Endodermal cell (in vitro differentiated cells): ENCODE measurements at places on chromosomes 12 and 14. TPM values are rescaled to one million over a fixed set of nuclear protein-coding genes. Genes with fewer than 3 reads are reported as not detected.
A peak's percentile ranks its signal among the peaks of the same experiment; 100 is the strongest.

The ETFBKMT gene
- total RNA-seq, result 0.87 to 2.0 TPM (median 1.1 TPM) in 3 replicates

The RD3L gene
- not detected in 3 replicates for total RNA-seq

DNA sequence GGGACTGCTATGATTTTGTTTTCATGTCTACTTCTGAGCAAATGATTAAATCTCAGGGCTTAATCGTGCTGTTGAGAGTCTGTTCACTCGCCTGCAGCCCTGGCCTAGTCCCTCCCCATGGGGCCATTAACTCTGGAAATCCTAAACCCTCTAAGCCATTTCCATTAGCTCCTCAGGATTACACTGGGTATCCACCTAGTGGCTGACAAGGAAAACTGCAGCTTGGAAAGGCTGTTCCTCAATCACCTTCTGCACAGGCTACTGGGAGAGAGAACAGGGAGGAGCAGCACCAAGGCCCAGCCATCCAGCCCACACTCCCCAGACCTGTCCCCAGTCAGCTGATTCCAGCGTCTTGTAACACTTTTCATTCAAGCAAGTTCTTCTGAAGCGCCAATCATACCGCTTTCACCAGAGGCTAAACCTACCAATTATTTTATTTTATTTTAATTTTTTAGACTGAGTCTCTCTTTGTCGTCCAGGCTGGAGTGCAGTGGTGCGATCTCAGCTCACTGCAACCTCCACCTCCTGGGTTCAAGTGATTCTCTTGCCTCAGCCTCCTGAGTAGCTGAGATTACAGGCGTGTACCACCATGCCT lies 48.7 kb downstream of the NEUROD4 start:
- peak; percentile 88 for DNase-seq
- H3K27ac ChIP-seq, result no peak overlapping the region
- H3K4me3 ChIP-seq, result no peak overlapping the region
- no peaks in the 10 kb centered on the region for H3K4me1 ChIP-seq
- no peaks in the 10 kb centered on the region for H3K36me3 ChIP-seq

DNA sequence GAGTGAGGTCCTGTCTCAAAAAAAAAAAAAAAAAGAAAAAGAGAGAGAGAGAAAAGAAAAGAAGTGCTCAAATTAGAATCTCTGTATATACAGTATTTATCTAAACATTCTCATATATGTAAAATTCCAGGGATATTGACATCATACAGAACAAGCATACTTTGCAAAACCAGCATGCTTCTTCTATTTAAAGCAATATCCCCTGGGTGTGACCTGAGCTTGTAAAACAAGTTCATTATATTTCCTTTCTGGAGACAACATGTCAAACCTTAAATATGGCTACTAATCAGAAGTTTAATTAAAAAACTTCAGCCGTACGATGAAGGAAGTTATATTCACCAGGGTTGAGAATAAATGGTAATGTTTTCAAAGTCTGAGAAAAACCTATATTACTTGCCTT lies 175.8 kb upstream of the HMGA2 start:
- H3K27me3 ChIP-seq, result no peaks in the 10 kb centered on the region
- H3K4me1 ChIP-seq, result no peaks in the 10 kb centered on the region
- no peak overlapping the region for H3K27ac ChIP-seq
- no peak for DNase-seq
- no peak overlapping the region for H3K4me3 ChIP-seq
- H3K36me3 ChIP-seq, result no peaks in the 10 kb centered on the region

- peaks cover 14% of the 10 kb centered on the region for H3K36me3 ChIP-seq
- H3K4me1 ChIP-seq, result no peaks in the 10 kb centered on the region
- no peak for DNase-seq
- H3K27ac ChIP-seq, result no peak overlapping the region
- H3K27me3 ChIP-seq, result no peaks in the 10 kb centered on the region
Observed at GRCh38 chr12:94405413-94406116, 54.1 kb downstream of the CEP83 start.

DNA sequence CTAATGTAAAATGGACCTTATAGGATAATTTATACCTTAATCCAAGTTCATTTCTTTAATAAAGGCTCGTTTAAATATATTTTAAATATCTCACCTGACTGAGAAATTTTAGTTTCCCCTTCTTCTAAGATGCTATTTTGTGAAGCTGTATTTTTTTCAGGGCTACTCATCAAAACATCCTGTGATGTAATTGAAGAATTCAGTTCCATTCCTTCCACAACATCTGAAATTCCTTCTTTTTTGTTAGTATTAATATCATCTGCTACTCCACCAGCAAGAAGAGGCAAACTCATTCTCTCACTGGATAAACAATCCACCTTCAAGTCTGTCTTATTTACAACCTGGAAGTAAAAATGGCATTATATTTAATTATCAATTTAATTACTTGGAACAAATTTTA lies 22.5 kb downstream of the LGALS3 start:
- no peaks in the 10 kb centered on the region for H3K27me3 ChIP-seq
- peaks cover 83% of the 10 kb centered on the region for H3K36me3 ChIP-seq
- no peaks in the 10 kb centered on the region for H3K4me1 ChIP-seq
- H3K4me3 ChIP-seq, result no peak overlapping the region
- no peak for DNase-seq

DNA sequence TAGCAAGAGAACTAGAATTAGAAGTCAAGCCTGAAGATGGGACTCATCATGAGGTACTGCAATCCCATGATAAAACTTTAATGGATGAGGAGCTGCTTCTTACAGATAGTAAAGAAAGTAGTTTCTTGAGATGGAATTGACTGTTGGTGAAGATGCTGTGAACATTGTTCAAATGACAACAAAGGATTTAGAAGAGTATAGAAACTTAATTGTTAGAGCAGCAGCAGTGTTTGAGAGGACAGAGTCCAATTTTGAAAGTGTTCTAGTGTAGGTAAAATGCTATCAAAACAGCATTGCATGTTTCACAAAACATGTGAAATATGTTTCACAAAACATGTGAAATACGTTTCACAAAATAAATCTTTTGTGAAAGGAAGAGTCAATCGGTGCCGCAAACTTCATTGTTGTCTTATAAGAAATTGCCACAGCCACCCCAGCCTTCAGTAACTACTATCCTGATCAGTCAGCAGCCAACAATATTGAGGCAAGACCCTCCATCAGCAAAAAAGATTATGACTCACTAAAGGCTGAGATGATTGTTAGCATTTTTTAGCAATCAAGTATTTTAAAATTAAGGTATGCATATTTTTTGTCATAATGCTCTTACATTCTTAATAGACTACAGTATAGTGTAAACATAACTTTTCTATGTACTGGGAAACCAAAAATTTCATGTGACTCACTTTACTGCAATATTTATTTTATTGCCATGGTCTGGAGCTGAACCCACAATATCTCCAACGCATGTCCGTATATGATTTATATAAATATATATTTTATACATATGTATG lies 173.4 kb upstream of the BMP4 start:
- H3K4me1 ChIP-seq, result peaks cover 10% of the 10 kb centered on the region
- no peak for DNase-seq
- no peak overlapping the region for H3K4me3 ChIP-seq
- H3K36me3 ChIP-seq, result no peaks in the 10 kb centered on the region

DNA sequence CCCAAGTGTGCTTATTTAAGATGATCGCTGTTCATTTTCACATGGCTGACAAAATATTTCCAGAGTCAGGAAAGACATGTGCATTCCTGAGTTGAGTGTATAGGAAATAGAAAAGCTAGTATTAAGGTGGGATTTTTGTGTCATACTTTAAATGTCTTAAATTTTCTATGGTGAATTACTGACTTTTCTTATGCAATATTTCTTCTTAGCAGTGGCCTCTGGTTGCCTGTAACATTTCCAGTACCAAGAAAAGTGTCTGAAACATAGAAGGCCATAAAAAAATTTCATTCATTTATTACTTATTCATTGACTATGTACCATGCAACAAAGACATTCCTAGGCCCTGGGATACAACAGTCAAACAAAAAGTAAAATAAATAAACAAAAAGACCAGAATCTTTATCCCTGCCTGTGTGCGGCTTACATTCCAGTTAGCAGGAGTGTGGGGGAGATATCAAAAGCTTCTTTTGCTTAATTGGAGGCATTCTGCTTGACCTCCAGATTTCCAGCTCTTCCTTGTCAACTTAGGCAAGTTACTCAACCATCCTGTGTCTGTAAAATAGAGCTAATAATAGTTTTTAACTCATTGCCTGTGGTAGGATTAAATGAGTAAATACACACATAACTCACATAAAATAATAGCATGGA lies 216.3 kb upstream of the FLRT2 start:
- no peak overlapping the region for H3K27ac ChIP-seq
- DNase-seq, result no peak
- no peaks in the 10 kb centered on the region for H3K27me3 ChIP-seq
- no peaks in the 10 kb centered on the region for H3K4me1 ChIP-seq
- H3K4me3 ChIP-seq, result no peak overlapping the region

DNA sequence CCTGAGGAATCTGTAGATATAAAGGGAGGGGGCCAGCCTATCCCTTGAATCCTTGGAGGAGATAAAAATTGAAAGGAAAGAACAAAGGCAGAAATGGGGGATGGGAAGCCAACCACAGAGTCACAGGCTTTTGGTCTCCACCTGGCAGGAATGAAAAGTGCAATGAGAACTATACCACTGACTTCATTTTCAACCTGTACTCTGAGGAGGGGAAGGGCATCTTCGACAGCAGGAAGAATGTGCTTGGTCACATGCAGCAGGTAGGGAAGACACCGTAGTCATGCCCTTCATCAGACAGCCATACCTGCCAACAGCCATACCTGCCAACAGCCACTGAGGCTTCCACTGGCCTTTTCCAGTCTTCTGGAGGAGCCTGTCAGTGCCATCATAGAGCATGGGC lies 13.4 kb downstream of the ASB8 start:
- peak overlapping the region; percentile 37 for H3K4me3 ChIP-seq
- peaks cover 85% of the 10 kb centered on the region for H3K36me3 ChIP-seq
- no peak overlapping the region for H3K27ac ChIP-seq
- peaks cover 8% of the 10 kb centered on the region for H3K27me3 ChIP-seq

DNA sequence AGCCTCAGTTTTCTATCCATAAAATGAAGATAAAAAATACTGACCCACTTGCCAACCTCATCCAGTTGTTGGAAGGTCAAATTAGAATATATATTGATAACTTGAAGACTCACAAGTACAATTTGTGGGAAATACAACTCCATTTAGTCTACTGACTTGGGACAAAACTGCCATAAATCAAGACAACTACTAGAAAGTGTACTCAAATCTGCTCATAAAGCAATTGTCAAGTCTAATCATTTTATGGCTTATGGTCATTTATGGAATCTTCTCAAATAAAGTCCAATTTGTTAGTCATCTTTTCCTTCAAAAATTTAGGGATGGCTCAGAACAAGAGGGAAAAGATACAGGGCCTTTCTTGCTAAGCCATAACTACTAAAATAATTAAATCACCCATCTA lies 7.0 kb downstream of the BTG1 start:
- H3K4me3 ChIP-seq, result peak overlapping the region; percentile 37
- no peak overlapping the region for H3K27ac ChIP-seq
- no peak for DNase-seq
- H3K36me3 ChIP-seq, result peaks cover 30% of the 10 kb centered on the region
- H3K27me3 ChIP-seq, result peaks cover 16% of the 10 kb centered on the region
- peaks cover 8% of the 10 kb centered on the region for H3K4me1 ChIP-seq

DNA sequence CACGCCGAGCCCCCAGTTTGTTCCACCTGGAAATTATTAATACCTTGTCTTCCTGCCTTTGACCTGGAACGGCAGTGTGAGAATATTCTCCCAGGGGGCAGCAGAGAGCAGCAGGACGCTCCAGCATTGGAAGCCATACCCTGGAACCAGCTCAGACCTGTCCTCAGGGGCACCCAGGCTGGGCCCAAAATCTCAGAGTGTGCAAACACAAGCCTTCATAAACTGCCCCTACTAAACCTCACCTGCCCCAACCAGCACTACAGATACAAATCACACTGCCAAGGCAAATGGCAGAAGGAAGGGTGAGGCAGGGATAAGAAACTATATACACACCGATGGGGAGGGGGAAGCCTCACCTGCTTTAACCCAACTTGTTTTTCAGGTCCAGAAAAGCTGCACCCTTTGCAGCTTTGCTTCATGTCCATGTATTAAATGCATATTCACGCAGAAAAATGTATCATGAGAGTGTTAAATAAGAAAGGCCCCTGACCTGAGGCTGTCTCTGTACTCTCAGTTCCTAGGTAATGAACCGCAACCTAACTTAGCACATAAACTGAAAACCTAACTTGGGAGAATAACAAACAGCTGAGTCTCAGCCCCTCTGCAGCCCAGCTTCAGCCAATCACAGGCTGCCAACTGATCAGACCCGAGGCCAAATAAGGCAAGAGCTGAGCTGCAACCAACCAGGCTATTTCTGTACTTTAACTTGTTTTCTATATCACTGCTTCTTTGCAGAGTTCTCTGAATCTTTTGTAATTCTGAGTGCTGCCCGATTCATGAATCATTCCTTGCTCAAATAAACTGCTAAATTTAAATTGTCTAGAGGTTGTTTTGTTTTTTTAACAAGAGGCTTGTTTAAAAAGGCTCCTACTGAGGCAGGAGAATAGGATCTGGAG lies 130.1 kb downstream of the SPTSSA start:
- peaks cover 26% of the 10 kb centered on the region for H3K27me3 ChIP-seq
- no peaks in the 10 kb centered on the region for H3K36me3 ChIP-seq
- H3K27ac ChIP-seq, result no peak overlapping the region

DNA sequence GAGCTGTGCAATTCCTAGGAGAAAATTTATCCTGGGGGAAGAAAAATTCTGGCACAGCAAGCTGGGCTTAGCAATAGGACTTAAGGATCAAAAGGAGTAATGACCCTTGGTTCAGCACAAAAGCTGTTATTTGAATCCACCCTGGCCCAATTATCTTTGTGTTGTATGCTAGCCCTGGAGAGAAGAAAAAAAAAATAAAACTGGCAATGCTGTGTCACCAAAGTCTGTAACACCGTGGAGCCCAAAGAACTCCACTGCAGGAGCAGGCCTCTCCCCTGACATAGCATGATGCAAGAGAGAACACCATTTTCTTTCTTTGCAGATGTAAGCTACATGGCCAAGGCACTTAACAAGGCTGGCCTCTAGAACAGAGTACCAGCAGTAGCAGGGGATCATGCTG lies 63.0 kb upstream of the ARHGAP5 start:
- H3K27ac ChIP-seq, result no peak overlapping the region
- H3K27me3 ChIP-seq, result no peaks in the 10 kb centered on the region
- no peak for DNase-seq

DNA sequence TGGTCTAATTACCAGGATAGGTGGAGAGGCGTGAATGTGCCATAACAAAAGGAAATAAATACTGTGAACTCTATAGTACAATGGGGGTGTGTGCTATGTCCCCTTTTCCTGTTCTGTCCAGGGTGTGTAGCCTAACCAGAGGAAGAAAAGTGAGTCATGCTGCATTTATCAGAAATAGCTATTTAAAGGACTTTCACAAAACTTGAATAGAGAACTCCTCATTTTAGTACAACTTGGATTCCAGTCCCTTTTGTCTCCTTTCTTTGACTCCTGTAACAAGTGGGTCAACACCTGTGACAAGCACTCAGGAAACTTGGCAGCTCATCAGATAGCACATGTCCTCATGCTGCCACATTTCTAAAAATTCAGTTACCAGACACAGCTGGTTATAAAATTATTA lies 123.4 kb downstream of the CCDC91 start:
- no peaks in the 10 kb centered on the region for H3K4me1 ChIP-seq
- H3K36me3 ChIP-seq, result no peaks in the 10 kb centered on the region
- no peak for DNase-seq
- H3K4me3 ChIP-seq, result no peak overlapping the region
- no peaks in the 10 kb centered on the region for H3K27me3 ChIP-seq
- H3K27ac ChIP-seq, result no peak overlapping the region

- no peak overlapping the region for H3K4me3 ChIP-seq
- no peak overlapping the region for H3K27ac ChIP-seq
- peaks cover 42% of the 10 kb centered on the region for H3K36me3 ChIP-seq
- H3K4me1 ChIP-seq, result no peaks in the 10 kb centered on the region
Observed at GRCh38 chr12:123471374-123472068, 13.6 kb downstream of the SNRNP35 start.
